ENCODE measurements at places on chromosomes 5 and 9.

GRCh38 chr9:136259517-136259813, 13.9 kb upstream of the QSOX2 start:
- no peak for DNase-seq

GRCh38 chr5:135332519-135333150, 66.4 kb downstream of the MACROH2A1 start:
- peak; percentile 47 for DNase-seq

GRCh38 chr9:129906298-129906697, 71.0 kb downstream of the USP20 start:
- DNase-seq: no peak

GRCh38 chr9:93808115-93809029, 146.8 kb downstream of the BARX1 start:
- DNase-seq: no peak

Measured in AG04450 (cell line).